GM12864 (cell line): ENCODE measurements at places on chromosomes 13 and 19.

DNA sequence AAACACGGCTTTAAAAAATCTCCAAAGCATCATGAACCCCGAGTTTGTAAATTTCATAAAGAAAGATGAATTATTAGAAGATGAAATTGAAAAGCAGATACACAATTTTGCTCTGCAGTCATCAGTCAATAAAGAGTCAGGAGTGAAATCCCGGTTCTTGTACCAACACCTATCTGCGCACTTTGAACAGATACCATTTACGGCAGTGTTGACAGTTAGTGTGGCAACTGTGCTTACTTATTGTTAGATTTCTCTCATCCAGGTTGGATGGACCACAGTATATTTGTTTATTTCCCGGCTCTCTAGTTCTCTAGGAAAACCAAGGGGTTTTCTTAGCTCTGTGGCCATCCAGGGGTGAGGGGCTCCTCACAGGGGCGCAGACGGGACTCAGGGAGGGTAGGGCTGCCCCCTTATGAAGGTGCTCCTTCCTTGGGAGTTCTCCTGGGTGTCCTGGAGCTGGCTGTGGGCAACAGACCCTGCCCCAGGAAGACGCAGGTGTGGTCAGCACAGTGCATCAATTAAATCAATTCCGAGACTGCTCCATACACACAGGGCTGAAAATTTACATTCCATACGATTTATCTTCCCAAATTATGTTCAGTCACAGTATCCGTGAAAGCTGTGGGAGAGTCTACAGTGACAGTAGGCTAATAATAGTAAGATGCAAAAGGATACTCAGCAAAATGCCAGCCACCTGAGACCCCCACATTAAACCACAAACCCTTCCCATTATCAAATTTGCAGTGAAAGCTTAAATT lies 107.0 kb upstream of the C1QTNF9B start:
- DNase-seq = no peak

- DNase-seq = no peak
These were observed 655 bp downstream of the DENND1C start for GRCh38 chr19:6480848-6481415.

DNA sequence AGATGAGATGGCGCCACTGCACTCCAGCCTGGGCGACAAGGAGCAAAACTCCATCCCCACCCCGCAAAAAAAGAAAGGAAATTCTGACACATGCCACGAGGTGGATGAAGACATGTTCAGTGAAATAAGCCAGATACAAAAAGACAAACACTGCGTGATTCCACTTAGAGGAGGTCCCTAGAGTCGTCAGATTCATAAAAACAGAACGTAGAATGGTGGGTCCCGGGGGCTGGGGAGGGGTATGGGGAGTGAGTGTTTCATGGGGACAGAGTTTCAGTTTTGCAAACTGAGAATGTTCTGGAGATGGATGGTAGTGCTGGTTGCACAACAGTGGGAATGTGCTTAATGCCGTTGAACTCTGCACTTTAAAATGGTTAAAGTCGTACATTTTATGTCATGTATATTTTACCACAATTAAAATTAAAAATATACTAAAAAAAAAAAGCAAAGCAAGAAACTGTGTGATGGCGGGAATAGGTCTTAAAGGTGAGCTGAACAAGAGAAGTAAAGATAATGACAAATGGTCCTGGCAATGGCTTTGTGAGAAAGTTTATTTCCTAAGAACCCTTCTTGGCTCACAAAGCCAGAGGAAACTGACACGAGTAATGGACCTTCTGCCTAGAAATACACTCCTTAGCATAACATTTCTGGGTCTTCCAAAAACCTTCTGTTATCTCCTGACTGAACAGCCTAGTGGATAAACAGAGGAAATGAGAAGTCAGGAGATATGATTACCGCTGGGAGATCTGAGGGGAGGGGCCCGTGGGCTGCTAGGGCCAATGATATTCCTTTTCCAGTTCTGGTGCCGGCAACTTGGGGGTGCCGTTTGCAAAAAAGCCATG lies 4.2 kb upstream of the SPC24 start:
- DNase-seq = no peak

GRCh38 chr13:96089139-96089538 lies 768 bp upstream of the HS6ST3 start:
- no peak for DNase-seq

DNA sequence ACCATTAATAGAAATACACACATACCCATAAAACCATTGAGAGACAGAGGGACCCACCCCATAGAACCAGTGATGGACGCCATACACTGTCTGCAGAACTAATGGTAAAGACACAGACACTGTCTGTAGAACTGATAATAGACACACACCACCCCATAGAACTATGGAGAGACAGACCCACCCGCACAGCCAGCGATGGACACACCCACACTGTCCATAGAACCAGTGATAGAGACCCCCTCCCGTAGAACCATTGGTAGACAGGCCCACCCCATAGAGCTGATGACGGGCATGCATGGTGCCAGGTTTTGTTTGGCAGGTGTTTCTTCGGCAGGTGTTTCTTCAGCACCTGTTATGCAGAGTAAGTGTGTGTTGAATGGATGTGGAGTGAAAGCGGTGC lies 88.3 kb upstream of the TEX29 start:
- no peak for DNase-seq

DNA sequence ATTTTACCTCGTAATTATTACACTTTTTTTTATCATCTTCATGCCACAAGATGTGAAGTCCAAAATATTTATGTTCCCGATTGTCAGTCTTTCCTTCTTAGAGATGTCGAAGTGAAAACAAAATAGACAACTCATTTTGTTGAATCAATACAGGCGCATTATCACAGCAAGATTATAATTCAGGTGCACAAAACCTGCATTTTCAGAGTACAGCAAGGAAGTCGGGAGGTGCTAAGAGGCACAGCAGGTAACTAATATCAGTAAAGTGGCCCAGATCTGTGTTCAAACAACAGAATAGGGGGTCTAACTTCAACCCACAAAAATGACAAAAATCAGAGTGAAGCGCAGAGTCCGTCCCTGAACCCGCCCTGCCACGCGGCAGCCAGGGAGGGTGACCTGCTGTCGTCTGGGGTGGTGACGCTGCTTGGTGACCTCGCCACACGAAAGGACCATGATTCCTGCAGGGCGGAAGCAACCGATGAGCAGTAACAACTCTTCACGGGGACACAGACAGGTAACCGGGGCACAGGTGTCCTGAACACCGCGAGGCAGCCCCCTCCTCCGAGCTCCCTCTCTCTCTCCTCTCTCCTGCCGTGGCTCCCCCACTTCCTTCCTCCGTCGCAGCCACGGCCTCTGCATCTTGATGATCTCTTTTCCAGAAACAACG lies 50.9 kb upstream of the SPACA7 start:
- no peak for DNase-seq

- no peak for DNase-seq
These were observed 74.6 kb downstream of the GNG7 start for GRCh38 chr19:2627855-2628254.

GRCh38 chr19:35459414-35460082 lies 11.5 kb downstream of the FFAR2 start:
- DNase-seq = no peak

- no peak for DNase-seq
These were observed 99.2 kb downstream of the GNG7 start for GRCh38 chr19:2603334-2603733.

- DNase-seq = no peak
These were observed 481.3 kb upstream of the GPC6 start for GRCh38 chr13:92745258-92745657.

DNA sequence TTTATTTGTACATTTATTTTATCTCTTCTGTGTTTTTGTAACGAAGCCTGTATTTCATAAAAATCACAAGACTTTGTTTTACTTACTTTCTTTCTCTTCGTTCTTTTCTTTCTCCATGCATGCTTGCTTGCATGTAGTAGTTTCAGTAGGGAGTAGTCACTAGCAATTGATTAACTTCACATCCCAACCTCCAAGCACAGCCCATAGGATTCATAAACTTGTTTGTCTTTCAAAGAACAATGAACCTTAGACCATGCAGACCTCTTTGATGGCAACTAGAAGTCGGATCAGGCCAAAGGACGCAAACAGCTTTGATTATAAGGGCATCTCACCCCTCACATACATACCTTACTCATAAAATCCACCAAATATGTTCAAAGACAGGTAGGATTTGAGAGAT lies 3.1 kb upstream of the PRR20A start:
- DNase-seq = no peak

DNA sequence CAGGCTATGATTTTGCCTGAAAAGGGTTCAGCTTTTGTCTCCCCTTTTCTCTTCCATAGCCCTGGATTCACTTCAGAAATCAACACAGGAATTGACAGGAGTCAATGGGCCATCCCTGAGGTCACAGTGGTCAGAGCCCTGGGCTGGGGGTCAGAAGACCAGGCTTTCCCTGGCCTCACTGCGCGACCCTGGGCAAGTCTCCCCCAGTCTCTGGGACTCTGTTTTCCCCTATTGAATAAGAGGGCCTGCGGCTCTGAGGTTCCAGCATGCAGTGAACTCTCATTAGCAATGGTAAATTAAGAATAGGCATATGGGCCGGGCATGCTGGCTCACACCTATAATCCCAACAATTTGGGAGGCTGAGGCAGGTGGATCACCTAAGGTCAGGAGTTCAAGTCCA lies 30.7 kb upstream of the VSTM2B start:
- DNase-seq = no peak

GRCh38 chr19:53102756-53103233 lies 427 bp downstream of the ZNF160 start:
- DNase-seq = no peak
